ENCODE measurements at places on chromosomes 1 and 21. TPM values are rescaled to one million over a fixed set of nuclear protein-coding genes. Genes with fewer than 3 reads are reported as not detected.

Gene TMIGD3
- not detected for total RNA-seq

Gene C1orf87
- total RNA-seq, result not detected

Gene PADI4
- total RNA-seq, result 0.25 TPM

Gene MROH9
- total RNA-seq, result not detected

Gene ILDR2
- 8.5 TPM for total RNA-seq

Gene PCP4
- not detected for total RNA-seq

Data from T-helper 2 cell treated with Interferon-gamma antibody and Interleukin-4, amounts not matched to agents 100 ng/mL and 5 ng/mL, for 36 hours (primary cell).